ENCODE measurements at places on chromosomes 3 and 15.

GRCh38 chr15:76363251-76363650, 26.7 kb downstream of the ISL2 start:
- no peak for DNase-seq

DNA sequence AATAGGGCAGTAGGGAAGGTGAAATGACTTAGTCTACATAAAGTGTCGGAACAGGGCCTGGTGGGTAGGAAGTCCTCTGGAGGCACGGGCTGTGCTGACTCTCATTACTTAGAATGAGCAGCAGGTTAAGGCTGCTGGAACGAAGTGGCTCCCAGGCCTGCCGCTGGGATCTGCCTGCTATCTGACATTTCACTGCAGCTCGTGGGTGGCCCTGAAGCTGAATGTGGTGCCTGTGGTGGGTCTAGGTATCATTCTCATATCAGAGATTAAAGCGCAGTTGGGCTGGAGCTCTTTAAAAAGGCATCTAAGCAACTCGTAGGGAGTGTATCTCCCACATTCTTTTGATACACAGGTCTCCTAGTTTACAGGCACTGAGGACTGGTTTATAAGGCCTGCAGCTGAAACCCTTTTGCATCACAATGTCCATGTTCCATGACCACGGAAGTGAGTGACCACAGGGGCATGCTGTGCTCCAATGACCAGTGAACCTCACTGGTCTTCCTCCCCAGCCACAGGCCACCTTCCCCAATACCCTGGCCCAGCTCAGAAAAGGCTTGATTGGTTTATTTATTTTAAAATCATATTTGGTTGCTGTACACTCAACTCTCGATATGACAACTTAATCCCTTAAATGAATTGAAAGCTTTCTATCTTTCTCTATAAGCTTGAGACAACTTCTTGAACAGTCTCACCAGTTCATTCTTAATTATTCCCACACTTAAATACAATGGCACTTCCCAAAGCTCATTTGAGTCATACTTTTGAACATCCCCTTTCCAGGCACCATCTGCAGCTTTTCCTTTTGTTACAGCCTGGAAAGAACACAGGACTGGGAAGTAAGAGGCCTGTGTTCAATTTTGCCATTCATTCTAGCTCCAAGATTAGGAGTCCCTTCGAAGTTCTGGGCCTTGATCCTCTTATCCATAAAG, 19.0 kb downstream of the ADAMTS9 start:
- DNase-seq: no peak

DNA sequence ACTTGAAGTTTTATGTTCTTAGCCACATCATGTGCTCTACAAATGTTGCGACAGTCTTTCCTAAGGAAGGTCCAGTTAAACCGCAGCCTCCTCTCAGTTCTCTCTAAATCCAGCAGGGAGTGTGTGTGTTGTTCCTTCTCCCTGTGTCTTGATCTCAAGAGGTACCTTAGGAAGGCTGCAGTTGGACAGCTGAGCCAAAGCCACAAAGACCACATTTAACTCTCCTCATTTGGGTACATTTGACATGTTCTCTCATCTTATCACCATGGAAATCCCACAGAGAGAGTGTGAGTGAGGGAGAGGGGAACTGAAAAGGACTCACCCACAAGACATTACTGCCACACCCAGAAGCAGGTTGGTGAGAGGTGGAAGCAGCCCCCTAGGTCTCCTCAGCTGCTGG, 79.5 kb downstream of the CD200R1L start:
- DNase-seq: no peak

DNA sequence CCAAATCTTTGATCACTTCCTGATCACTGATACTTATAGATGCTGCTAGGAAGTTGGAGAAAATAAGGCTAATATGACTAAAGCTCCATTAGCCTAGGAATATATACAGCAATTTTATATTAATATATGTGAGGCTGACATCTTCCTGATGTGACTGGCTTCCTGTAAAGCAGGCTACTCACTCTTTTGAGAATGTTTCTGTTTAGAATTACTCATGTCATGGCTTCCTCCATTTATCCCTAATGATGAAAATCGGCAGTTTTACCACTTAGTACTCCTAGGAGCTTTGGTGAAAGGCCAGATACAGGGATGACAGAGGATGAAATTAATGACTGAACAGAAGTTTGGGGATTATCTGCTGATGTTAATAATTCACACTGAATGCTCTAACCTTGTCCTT, 3.9 kb upstream of the MAP1A start:
- no peak for DNase-seq

DNA sequence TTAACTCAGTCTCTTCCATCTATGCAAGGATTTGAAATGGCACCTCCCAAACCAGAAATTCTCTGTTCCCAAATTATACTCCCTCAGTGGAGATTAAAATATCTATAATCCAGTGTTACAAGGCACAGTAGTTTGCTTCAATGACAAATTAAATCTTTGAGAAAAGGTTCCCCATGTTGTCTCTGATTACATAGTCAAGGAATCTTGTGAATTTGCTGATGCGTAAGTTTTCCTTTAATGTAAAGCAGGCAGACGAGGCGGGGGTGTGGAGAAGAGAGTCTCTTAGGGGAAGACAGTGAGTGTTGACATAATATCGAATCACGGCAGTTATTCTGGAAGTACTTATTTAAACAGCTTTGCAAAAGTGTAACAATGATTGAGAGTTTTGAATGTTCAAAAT, 236.4 kb upstream of the RARB start:
- DNase-seq: no peak

- DNase-seq: no peak
Measured at GRCh38 chr3:40325465-40325864, 16.0 kb downstream of the EIF1B start.

DNA sequence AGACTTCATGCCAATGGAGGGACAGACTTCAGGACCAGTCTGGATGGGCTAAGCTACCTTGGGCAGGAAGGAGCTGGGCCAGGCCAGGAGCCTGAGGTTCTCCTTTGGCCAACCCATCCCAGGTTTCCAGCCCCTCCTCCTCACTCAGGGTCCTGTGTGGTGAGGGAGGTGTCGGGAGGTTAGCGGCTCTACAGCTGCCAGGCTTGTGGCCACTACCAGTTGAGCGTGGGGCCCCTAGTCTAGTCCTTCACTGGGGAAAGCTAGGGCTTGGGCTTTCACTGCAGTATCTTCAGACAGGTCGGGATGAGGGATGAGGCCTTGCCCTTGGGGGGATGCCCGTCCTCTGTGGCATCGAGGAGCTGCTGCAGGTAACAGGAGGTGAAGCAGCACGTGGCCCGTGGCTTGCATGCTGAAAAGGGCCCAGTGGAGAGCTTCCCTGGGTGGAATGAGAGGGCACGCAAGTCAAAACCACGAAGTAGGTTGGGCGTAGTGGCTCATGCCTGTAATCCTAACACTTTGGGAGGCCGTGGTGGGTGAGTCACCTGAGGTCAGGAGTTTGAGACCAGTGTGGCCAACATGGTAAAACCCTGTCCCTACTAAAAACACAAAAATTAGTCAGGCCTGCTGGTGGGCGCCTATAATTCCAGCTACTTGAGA, 8.5 kb upstream of the FANCD2 start:
- no peak for DNase-seq

DNA sequence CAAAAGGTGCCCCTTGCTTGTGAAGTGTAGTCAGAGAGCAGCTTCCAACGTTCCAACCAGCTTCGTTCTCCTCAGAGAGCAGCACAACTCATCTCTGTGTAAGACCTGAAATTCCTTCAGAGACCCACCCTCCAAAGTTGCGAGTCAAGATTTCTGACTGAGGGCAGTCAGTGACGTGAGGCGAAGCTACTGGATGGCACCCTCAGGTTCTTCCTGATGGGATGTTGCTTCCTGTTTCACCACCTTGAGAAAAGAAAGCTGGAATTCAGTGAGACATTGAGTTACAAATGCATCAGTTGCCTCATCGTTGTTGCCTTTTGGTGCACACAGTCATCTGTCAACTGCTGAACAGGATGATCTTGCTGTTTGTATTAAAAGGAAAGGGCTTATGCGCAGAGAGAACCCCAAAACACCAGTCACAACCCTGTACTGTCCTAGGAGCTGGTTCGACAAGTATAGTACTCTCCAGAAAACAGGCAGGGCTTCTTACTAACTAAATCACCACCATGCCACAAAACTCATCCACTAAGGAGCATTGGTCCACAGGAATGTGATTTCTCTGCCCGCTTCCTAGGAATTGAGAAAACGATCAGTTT, at the start of gene CERS3:
Gene CERS3, minus strand, starts transcription at position 118 of the 596 bp plus-strand sequence. CDS start 27,101 bp downstream, outside the sequence.
- no peak for DNase-seq

- DNase-seq: no peak
Measured at GRCh38 chr3:52533623-52534280, at the start of gene NT5DC2. TSS of gene NT5DC2 (minus strand) at chr3:52533857. CDS start at chr3:52533737, 120 bp downstream.

DNA sequence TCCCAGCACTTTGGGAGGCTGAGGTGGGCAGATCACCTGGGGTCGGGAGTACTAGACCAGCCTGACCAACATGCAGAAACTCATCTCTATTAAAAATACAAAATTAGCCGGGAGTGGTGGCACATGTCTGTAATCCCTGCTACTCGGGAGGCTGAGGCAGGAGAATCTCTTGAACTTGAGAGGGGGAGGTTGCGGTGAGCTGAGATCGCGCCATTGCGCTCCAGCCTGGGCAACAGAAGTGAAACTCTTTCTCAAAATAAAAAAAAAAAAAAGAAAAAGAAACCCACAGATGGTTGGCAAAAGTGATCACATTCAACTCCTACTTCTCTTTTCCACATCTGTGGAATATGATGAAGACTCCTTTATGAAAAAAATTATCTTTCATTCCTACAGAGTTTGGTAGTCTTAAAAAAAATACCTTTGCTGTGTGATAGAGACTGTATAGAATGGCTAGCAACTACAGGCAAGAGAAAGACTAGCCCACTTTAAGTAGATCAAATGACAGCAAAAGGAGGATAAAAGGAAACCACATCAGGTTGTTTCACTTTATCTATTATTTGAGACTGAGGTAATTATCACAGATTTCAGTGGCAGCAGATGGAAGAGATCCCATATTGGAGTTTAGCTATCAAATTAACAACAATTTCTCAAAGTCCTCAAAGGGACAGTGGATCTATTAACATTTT, 172.9 kb upstream of the TSPAN3 start:
- DNase-seq: no peak

DNA sequence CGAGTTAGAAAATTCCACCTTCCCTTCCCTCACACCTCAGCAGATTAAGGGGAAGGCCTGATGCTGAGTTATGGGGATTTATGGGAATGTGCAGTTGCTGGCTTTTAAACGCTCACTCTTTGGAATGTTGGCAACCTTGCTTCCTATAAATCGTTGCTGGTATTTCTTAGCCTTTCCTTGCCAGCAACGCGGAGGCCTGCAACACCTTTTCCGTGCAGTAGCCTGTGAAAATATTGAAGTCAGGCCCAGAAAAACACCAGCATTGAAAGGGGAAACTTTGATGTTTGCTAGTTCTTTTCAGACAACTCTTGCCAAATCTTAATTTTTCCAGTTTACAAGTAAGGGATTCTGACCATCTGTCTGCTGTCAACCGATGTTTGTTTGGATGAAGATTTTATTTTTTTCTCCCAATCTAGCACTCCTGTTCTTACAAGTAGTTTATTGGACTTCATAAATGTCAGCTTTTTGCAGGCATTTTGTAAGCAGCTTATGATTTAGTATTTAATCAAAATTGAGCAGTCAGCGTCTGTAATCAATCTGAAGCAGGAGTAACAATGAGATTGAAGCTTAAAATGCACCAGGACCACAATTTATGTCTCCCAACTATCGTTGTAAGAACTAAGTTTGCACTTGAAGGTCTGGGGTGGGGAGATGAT, 251.0 kb downstream of the RPLP1 start:
- DNase-seq: no peak

DNA sequence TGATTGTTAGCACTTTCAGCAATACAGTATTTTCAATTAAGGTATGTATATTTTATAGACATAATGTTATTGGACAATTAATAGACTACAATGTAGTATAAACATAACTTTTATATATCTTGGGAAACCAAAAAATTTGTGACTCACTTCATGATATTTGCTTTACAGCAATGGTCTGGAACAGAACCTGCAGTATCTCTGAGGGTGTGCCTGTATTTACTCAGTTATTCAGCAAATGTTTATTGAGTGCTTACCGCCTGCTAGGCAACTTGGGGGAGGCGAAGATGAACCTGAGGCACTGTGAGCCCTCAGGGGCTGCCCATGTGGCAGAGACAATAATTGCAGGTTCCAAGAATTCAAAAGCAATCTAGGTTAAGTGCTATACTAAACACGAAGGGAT, 144.8 kb downstream of the GABRB3 start:
- DNase-seq: no peak

DNA sequence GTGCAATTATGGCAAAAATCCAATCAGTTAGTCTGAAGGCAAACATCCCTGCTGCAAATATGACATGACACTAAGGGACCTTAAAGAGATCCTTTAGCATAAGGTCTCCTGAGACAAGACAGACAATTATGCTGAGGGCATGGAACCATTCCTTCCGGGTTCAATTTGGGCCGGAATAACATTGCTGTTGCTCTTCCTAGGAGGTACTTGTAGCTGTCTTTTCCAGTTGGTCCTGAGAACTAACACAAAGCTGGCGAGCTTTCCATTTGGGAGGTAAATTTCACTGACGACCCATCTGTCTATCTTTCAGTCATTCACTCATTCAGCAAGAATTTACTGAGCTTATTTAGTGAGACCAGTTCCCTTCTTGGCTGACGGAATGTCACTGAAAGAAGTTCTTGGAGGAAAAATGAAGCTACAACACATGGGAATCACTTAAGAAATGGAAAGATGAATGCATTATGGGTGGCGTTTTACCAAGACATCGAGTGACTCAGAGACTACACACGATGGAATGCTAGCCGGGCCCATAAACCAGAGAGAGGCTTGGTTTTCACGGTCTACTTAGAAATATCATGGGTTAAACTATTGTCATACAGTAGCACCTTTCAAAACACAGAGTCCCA, 215.5 kb downstream of the PDZRN3 start:
- no peak for DNase-seq

DNA sequence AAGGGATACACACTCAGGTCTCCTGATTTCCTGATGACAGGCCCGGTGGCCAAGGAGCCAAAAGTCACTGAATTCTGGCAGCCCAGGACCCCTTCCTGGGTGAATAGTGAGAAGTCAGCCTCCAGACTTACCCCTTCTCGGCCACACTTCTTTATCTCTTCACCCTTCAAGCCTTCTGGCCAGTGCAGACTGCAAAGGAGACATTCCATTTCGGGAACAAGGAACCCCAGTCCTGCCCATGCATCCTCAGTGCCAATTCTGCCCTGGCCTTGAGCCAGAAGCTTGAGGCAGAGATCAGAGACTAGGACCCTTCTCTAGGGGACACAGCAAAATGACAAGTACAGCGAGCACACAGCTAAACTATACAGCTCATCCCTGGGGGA, 28.8 kb downstream of the GRAMD2A start:
- DNase-seq: no peak

- DNase-seq: no peak
Measured at GRCh38 chr3:41327718-41328117, 128.4 kb downstream of the CTNNB1 start.

DNA sequence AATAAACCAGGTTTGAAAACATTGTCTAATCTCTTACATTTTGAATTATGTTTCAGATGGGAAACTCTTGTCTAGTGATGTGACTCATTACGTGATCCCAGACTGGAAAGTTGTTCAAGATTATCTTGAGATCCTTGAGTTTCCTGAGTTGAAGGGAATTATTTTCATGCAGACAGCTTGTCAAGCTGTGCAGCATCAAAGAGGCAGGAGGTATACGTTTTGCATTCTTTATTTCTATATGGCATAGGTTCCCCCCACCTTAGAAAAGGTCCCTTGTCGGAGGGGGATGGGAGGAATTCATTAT, 1.5 kb downstream of the DIS3L start:
- DNase-seq: no peak
